ENCODE measurements at places on chromosomes 4 and X. TPM values are rescaled to one million over a fixed set of nuclear protein-coding genes. Genes with fewer than 3 reads are reported as not detected.

P2RY4 gene
- total RNA-seq = not detected

TRIML1 gene
- total RNA-seq = not detected

TCEANC gene
- 7.0 TPM for total RNA-seq

SPIN4 gene
- total RNA-seq = 8.4 TPM

BST1 gene
- total RNA-seq = 39.5 TPM

COL4A5 gene
- 56.9 TPM for total RNA-seq

SCML2 gene
- total RNA-seq = 0.56 TPM

EREG gene
- total RNA-seq = 6.1 TPM

RBM3 gene
- 78.6 TPM for total RNA-seq

CLDN34 gene
- not detected for total RNA-seq

RS1 gene
- not detected for total RNA-seq

RASSF6 gene
- total RNA-seq = under 0.01 TPM

TLR2 gene
- total RNA-seq = 0.85 TPM

CXCR3 gene
- not detected for total RNA-seq

PPEF1 gene
- not detected for total RNA-seq

SRP72 gene
- total RNA-seq = 110 TPM

FOXR2 gene
- not detected for total RNA-seq

EDA gene
- 0.77 TPM for total RNA-seq

GPRIN3 gene
- total RNA-seq = 0.58 TPM

CLOCK gene
- total RNA-seq = 20.0 TPM

PLAC8 gene
- total RNA-seq = 0.28 TPM

UNC5C gene
- total RNA-seq = 4.8 TPM

GLOD5 gene
- total RNA-seq = not detected

GUCY1B1 gene
- 1.7 TPM for total RNA-seq

OR13H1 gene
- not detected for total RNA-seq

FAM9B gene
- total RNA-seq = not detected

All from regular cardiac myocyte (primary cell).